ENCODE measurements at places on chromosomes 6 and 20. TPM values are rescaled to one million over a fixed set of nuclear protein-coding genes. Genes with fewer than 3 reads are reported as not detected.

DNA sequence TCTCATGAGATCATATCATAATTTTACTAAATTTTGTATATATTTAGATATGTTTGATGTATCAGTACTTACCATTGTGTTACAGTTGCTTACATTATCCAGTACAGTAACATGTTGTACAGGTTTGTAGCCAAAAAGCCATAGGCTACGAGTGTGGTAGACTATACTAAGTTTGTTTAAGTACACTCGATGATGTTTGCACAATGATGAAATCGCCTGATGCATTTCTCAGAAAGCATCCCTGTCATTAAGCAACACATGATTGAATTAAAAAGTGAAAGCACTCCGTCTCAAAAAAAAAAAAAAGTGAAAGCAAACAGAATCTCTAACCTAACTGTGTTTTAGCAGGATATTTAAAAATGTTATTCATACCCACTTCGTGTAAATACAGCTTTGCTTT lies 104.9 kb upstream of the TFAP2D start:
- no peak for DNase-seq

GRCh38 chr6:158660333-158660754 lies 10.5 kb downstream of the SYTL3 start:
- no peak for DNase-seq

DNA sequence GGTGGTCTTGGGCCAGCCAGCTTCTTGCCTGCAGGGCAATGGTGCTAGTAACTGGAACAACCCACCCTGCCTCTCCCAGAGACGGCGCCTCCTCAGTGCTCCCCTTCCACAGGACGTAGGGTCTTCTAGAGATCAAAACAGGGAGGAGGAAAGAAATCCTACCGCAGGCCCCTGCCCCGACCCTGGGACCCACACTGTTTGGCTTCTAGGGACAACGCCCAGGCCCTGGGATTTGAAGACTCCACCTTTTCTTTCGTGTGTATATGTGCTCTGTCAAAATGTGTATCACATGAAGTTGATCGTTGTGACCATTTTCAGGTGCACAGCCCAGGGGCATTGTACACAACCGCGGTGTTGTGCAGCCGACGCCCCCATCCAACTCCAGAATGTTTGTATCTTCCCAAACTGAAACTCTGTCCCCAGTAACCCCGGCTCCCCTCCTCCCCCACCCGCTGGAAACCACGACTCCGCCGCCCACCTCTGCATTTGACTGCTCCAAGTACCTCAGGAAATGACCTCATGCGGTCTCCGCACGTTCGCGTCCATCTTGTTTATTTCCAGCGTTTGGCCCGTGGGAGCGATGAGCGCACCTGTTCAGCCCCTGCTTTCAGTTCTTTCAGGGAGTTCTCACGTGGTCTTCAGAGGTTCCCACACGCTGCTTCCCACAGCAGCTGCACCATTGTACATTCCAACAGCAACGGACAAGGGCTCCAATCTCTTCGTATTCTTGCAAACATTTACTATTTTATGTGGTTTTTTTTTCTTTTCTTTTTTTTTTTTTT lies 3.4 kb upstream of the BHLHE23 start:
- DNase-seq: no peak

GRCh38 chr6:148303616-148304015 lies 39.0 kb upstream of the SASH1 start:
- no peak for DNase-seq

DNA sequence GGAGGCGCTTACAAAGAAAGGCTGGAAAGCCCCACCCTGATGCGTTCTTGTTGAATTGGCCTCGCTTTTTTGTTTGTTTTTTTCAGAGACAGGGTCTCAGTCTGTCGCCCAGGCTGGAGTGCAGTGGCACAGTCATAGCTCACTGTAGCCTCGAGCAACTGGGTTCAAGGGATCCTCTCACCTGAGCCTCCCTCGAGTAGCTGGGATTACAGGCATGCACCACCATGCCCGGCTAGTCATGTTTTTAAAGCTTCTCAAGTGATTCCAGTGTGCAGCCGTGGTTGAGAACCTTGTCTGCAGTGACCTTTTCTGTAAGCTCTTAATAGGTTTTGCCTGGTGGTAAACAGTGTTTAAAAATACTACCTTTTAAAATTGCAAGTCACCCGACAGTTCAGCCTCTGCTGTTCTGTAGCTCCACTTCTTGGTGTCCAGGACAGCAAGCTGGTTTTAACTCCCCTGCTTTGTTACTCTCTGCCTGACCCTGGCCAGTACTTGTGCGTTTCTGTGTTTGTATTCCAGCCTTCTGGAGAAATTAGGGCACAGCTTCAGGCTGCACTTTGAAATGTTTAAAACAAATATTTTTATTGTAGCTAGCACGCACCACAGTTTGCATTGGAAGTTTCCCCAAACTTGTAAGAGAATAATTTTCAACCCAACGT lies 54.4 kb downstream of the KDM1B start:
- no peak for DNase-seq

DNA sequence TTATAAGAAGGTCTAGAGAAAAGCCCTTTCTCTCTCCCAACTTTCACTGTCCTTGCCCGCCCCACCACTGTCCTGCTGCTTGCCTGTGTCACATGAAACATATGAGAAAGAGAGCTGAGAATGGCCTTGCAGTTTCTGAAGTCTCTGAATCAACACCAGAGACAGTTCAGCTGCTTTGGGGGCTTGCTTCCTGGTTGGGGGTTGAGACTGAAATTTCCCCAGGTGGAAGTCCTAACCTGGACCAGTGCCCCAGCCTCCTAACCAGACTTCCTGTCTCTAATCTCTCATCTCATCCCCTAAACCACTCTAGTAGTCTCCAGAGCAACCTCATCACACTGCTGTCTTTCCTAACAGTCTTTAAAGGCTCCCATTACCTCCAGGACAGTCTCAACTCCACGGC lies 10.7 kb downstream of the TRAM2 start:
- no peak for DNase-seq

- no peak for DNase-seq
Measured at GRCh38 chr6:90266905-90267621, 29.6 kb downstream of the BACH2 start.

DNA sequence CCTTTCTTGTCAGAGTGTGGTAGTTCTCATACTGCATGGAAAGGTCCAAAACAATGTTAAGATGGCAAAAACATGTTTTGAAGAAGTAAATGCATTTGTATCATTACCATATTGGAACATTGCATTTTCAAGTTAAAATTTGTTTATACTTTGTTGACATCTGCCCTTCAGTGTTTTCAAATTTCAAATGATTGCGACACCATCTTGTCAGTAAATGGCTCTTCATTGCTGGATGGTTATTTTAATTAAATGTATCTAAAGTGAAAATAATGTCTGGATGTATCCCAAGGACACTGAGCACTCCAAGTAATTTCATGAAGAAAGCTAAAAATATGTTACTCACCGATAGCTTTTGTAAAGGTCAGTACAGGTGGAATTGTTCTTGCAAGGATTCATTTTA lies 761.6 kb downstream of the EYS start:
- DNase-seq: no peak

- DNase-seq: peak; percentile 43
Measured at GRCh38 chr20:9021699-9022098, 47.2 kb upstream of the PLCB4 start.

DNA sequence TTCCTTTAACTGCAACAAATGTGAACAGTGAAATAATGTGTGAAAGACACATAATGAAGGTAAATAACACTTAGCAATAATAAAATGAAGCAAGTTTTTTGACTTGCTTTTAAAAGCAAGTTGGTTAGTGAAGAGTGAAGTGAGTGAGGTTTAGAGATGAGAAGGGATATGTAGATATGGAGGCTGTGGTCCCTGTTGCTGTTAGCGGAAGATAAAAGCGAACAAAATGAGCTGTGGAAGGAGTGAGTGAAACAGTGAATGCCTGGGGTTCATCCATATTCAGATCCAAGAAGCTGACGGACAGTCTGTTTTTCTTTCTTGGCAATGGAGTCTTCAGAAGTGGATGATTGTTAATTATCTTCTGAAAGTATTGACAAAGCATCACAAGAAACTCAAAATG lies 23.5 kb downstream of the ZBTB9 start:
- no peak for DNase-seq

DNA sequence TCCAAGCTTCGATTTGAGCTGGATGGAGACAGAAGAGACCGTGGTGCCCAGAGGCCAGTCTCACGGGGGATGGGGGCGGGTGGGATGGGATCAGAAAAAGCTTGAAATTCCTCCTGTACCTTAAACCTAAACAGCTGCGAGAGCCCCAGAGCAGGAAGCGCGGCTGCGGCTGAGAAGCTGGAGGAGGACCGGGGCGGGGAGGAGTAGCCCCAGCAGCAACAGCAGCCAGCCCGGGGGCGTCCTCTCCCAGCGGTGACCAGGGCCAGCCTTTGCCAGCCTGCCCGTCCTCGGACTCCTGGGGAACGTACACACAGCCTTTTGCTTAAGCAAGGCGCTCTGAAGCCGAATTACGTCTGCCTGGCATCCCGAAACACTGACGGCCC lies 17.4 kb upstream of the PRDM13 start:
- DNase-seq: peak; percentile 58

- no peak for DNase-seq
Measured at GRCh38 chr20:56634307-56634706, 5.2 kb downstream of the TFAP2C start.

DNA sequence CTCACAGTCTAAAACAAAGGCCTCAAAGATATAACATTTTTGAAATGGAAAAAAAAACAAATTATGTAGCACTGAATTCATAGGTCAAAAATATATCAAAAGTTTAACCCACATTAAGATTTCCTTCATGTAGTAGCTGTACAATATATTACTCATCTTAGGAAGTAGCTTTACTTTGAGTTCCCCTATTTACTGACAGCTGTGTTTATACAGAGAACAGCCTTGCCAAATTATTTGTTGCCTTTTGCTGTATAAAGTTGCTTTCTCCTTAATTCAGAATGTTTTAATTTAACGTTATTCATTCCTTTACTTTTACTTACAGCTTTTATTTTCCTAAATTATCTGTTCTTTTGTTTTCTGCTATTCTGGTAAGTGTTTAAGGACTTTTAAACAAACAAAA lies 181.0 kb downstream of the COL12A1 start:
- no peak for DNase-seq

GRCh38 chr6:5181510-5182317 lies 79.0 kb downstream of the LYRM4 start:
- no peak for DNase-seq

DNA sequence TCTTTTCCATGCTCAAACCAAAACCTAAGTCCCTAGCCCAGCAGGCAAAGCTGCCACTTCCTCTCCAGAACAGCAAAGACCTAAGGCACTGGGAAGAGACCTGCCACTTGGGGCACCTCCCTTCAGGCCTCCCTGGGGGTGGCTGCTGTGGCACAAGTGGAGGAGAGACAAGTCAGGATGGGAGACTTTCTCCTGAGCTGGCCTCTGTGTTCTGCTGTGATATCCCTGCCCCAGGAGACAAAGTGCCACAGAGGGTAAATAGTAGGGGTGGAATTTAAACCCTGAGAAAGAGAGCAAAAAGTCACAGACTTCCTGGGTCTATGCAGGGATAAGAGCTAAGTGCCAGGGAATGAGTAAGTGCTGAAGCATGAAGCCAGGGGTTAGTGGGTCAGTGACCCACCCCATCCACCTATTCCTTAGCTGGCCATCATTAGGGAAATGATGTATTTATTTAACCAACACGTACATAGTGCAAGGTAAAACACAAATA lies 84.2 kb downstream of the MRPL14 start:
- no peak for DNase-seq

GRCh38 chr6:17178754-17179529 lies 77.1 kb downstream of the STMND1 start:
- DNase-seq: no peak

- DNase-seq: no peak
Measured at GRCh38 chr6:4032475-4032874, 46.5 kb downstream of the FAM217A start.

DNA sequence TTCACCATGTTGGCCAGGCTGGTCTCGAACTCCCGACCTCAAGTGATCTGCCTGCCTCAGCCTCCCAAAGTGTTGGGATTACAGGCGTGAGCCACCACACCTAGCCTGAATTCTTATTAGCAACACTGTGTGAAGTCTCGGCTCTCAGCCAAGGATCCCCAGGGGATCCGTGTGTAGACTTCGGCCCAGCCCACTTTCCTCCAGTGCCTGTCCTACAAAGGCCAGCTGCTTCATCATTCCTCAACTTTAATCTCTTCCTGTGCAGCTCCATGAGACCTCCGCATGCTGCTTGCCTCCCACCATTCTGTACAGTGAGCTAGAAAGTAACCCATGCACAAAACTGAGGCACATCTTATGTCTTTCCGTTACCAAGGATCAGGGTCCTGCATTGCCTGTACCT lies 71.8 kb downstream of the SAMD3 start:
- DNase-seq: no peak

GRCh38 chr6:97841763-97842162 lies 558.7 kb upstream of the MMS22L start:
- DNase-seq: no peak

DNA sequence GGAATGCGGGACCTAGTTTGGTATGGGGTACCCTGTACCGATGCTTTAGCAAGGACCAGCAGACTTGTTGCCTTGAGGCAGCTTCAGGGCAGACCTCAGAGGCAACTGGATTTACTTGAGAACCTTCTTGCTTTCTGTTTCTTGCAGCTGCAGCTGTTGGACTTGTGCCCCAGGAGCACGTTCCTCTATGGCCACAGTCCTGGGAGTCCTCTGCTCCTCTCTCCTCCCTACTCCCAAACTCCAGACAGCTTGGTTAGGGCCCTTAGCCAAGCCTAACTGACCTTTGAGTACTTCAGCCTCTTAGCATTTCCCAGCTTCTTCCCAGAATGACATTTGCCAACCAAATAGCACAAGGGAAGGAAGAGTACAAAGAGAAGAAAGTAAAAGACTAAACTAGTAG lies 34.7 kb downstream of the GHRH start:
- no peak for DNase-seq

OR2J3 gene
- total RNA-seq: not detected

NOP56 gene
- total RNA-seq: 677 TPM

PBOV1 gene
- total RNA-seq: not detected

DCDC2 gene
- total RNA-seq: 0.15 TPM

OVOL2 gene
- total RNA-seq: 11.4 TPM

CMTR1 gene
- total RNA-seq: 34.3 TPM

HAO1 gene
- total RNA-seq: not detected

CLPSL1 gene
- not detected for total RNA-seq

BIRC7 gene
- total RNA-seq: not detected

GNRH2 gene
- total RNA-seq: 0.82 TPM

VNN1 gene
- total RNA-seq: not detected

CDSN gene
- not detected for total RNA-seq
